SK-N-SH treated with all-trans-retinoic acid at 6 μM for 48 hours (cell line): ENCODE measurements at places on chromosomes 1 and 21.

DNA sequence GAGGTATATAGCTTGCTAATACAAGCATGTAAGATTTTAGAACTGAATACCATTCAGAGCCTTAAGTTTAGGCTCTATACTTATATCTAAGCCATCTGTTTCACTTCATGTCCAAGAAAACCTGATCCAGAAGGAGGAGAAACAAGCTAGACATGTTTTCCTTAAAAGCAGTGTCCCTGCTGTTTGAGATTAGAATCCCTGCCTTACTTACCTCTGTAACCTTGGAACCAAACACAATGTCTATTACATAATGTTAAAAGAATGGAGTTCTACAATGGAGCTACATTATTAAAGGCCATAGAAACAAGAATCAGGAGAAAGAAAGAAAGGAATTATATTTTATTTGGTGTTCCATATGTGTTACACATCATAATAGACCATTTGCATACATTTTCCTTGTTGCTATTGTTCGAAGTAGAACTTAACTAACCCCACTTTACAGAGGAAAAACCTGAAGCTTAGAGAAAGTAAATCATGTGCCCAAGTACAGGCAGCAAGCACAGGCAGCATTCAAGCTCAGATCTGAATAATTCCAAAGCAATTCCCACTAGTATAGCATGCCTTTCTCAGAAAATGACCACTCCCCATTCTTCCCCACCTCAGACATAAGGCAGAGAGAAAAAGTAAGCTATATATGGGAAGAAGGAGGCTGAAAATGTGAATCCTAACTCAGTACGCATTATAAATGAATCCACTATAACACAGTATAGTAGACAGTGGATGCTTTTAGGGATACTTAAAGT is 380.1 kb upstream of the SPAG17 start:
- no peak for ATAC-seq

GRCh38 chr1:15341634-15342407 is 67.9 kb upstream of the EFHD2 start:
- ATAC-seq: peak; percentile 61

DNA sequence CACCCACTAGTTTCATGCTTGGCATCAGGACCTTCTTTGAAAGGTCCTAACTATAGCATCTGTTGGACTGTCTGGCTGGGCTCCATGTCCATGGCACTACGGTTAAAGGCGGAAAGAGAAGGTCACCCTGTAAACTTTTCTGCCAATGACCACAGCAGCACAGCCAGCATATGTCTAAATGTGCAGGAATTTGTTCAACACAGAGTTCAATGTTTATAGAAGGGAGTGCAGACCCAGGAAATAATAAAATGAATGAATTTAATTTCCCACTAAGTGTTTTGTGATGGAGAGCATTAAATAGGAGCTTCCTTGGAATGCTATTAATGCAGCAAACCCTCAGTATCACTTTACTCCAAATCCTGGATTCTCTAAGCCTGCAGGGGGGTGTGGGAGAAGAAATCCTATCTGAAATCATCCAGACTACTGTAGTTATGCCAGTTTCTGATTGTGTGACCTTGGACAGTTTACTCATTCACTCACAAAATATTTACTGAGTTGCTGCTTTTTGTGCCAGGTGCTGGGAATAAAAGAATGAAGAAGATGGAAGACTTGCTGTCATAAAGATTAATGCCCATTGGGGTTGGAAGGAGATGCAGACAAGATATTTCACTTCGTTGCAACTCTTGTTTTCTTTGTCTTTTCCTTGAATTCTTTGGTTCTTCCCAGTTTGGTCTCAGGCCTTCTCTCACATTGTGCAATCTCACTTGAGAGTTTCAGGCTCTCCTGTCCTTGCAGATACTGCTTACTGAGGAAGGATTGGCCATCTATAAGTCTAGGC is 195.0 kb downstream of the ROR1 start:
- peak; percentile 80 for ATAC-seq

GRCh38 chr1:41318135-41318534 is 43.1 kb upstream of the FOXO6 start:
- no peak for ATAC-seq

DNA sequence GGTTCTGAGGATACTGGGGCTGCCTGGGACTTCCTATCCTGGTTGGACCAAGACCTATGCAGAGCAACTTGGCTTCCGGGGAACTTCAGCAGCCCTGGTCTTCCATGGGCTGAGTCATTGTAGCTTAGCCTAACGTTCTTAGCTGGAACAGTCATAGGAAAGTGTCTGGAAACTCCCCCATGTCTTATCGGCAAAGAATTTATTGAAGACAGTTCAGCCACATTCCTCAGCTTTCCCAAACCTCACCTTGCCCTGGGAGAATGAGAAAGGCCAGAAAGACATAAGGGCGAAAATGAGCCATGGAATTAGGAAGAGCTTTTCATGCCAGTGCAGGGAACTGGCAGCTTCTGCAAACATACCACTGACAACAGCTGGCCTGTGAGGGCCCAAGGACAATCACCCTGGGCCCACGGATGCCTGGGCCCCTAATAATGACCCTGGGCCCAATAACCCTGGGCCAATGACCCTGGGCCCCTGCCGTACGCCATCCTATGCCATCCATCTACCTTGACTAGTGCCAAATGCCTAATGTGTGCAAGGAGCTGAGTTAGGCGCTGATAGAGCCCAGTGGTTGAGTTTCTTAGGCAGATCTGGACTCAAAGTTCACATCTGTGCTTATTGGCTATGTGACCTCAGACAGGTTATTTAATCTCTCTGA is 114.4 kb upstream of the GADD45A start:
- peak; percentile 94 for ATAC-seq

DNA sequence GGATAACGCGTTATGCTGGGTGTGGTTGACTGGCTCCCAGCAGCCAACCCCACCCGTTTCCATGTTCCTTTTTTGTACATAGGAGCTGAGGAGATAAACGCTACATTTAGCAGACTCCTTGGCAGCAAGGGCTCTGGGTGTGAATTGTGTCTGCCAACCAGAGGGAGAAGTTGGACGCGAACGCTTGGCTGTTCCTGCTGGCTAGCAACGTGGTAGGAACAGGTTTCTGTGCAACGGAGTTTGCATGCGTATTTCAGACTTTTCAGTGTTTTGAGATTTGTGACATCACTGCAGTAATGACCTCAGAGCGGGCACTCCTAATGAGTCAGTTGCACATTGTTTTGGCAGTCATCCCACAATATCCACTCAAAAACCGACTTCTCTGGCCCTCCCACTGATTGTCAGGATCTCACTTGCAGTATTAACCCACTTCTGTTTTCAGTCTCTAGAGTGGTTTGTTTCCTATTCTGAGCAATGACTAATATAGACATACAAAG is 98.7 kb upstream of the RGS1 start:
- peak; percentile 31; the same call in 2 of the 3 replicates for ATAC-seq

- no peak for ATAC-seq
These were observed 3.8 kb downstream of the SERTAD4 start for GRCh38 chr1:210236386-210236839.

- ATAC-seq: peak; percentile 89
These were observed 30.1 kb upstream of the IFNAR2 start for GRCh38 chr21:33199516-33200217.

DNA sequence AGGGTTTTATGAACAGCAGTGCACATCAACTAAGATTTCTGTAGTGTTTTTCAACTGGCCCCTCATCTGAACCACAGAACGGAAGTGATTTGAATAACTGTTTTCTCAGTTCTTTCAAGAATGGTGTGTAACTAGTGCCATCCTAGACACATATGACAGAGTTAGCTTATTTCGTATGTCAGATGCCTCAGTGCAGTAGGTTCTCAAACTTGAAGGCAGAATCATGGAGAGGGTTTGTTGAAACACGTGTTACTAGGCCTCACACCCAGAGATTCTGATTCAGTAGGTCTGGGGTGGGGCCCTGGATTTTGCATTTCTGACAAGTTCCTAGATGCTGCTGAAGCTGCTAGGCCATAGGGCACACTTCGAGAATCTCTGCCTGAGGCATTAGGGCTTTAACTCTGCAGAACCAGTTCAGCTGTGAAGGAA is 49.0 kb downstream of the SCCPDH start:
- no peak for ATAC-seq

- no peak for ATAC-seq
These were observed 9.4 kb downstream of the COL6A1 start for GRCh38 chr21:45990741-45991605.

DNA sequence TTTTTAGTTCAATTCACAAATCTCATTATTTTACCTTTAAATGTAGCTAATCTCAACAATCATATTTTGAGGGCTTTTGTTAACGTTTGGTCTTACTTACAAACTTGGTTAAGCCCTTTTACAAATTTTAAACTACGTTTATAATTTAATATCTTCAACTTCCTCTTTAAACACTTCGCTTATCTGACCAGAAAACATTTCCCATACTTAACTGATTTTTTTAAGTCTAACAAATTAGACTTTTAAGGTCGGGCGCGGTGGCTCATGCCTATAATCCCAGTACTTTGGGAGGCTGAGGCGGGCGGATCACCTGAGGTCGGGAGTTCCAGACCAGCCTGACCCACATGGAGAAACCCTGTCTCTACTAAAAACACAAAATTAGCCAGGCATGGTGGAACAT is 300.9 kb downstream of the LMX1A start:
- ATAC-seq: no peak

DNA sequence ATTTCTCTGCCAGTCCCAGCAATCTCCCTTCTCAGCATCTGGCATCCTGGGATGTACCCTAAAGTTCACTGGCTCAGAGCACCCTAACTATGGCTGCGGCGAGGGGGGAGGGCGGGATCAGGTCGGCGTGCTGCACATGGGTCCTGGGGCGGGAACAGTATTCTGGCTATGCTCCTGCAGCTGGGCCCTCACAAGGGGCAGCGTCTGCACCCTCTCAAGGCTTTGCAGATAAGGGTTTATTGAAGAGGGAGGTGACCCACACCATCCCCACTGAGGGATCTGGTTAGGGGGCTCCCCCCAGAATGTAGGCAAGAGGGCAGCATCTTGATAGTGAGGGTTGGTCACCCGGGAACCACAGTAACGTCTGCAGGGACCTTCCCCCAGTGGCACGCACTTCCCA is 44.9 kb upstream of the PCBP3 start:
- ATAC-seq: no peak

GRCh38 chr1:12076425-12077005 is 13.4 kb downstream of the TNFRSF8 start:
- no peak for ATAC-seq

- peak; percentile 4 for ATAC-seq
These were observed 2.2 kb downstream of the TENT5B start for GRCh38 chr1:27010226-27010994.

- peak; percentile 89 for ATAC-seq
These were observed 76.9 kb upstream of the LYST start for GRCh38 chr1:235943581-235944114.

DNA sequence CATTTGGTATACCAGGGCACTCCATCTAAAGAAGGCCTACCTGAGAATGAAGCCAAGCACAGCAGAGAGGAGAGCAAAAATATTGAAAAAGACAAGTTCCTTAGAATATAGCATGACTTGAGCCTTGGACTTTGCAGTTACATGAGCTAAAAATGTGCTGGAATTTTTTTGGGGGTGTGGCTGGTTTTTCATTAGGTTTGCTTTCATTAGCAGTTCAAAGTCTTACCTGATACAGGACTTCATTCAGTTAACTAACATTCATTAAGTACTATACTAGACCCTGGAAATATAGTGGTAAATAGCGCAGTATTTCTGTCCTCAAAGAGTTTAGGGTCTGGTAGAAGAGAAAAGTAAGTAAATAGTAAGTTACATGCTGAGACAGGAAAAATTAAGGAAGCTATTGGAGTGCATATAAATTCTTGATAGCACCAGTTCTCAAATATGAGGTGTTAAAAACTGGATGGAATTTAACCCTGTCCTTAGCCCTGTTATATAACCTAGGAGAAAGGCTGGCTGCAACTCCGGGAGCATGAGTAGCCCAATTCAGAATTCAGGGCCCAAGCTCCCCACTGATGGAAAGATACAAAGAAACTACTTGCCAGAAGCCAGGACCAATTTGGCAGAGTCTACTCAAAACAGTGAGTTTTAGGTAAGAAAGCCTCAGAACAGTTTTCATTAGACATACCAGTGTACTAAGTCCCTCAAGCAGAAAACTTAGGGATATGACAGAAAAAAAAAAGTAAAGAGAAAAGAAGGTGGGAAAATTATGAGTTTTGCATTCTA is 3.1 kb upstream of the DOCK7 start:
- no peak for ATAC-seq

GRCh38 chr1:186099336-186100104 is 275.5 kb downstream of the TPR start:
- ATAC-seq: no peak; the same call in 2 of the 3 replicates

GRCh38 chr1:84390226-84390625 is 8.1 kb upstream of the DNASE2B start:
- ATAC-seq: no peak

DNA sequence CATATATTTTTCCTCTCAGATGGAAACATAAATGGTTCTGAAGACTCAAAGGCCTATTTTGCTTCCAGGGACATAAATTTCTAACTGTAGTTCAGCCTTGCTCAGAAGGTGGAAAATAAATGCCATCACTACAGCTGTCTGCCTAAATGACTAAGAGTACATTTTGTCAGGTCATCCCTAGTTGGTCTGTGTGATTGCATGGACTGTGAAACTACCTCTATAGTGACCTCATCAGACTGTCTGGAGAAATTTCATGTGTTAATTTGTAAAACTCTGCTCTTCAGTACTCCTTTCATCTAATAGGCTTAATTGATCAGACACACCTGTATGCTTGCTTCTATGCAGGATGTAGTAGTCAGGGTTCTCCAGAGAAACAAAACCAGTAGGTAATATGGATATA is 886.9 kb downstream of the AMY1C start:
- no peak for ATAC-seq

DNA sequence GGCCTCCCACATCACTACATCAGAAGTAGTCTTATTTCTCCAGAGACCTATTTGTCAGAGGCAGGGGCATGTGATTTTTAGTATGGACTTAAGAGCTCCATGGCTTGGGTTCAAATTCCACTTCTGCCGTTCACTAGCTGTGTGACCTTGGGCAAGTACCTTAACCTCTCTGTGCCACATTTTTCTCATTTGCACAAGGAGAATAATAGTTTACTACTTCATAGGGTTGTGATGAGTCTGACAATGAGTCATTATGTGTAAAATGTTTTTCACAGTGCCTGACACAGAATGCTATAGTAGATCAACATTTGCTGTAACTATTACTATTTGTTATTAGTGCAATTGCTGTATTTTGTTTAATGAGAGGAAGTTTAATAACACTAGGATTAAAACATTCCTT is 200.6 kb downstream of the PRDM2 start:
- no peak for ATAC-seq

DNA sequence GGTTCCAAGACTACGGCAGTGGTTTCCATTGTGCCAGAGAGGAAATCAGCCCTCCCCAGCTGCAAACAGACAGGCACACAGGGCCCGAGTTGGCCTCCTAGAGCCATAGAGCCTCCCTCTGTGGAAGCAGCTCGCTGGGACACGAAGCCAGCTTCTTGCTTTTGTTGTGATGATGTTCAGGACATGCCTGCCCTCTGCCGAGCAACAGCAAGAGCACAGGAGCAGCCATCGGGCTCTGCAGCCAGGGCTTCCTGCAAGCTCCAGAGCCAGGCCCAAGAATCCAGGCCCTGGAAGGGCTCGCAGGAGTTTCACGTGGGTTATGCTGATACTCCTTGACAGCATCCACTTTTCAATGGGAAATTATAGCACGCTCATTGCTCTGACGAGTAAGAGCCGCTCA is 18.5 kb downstream of the NPHP4 start:
- no peak for ATAC-seq
